AG08396 (cell line): ENCODE measurements at places on chromosomes 7 and 10.
A peak's percentile ranks its signal among the peaks of the same experiment; 100 is the strongest.

- no peak for DNase-seq
These were observed 54.9 kb upstream of the GPR26 start for GRCh38 chr10:123611243-123611642.

DNA sequence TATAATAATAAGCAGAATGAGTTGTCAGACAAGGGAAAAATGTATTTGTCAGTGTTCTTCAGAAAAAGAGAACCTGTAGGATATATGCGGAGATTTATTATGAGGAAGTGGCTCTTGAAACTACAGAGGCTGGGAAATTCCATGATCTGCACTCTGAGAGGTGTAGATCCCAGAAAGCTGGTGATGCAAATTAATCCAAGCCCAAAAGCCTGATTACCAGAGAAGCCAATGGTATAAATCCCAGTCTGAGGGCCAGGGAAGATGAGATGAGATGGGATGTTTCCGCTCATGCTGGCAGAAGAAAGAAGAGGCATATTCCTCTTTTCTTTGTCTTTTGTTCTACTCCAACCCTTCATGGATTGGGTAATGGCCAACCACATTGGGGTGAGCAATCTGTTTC is 732.8 kb upstream of the IGFBP3 start:
- no peak for DNase-seq

GRCh38 chr10:129968853-129969183 is 4.7 kb upstream of the EBF3 start:
- peak; percentile 76 for DNase-seq

- no peak for DNase-seq
These were observed 9.4 kb upstream of the CACUL1 start for GRCh38 chr10:118764195-118764594.

GRCh38 chr10:1538121-1538520 is 199.2 kb downstream of the ADARB2 start:
- no peak for DNase-seq

GRCh38 chr10:98469001-98469931 is 22.5 kb upstream of the HPS1 start:
- DNase-seq = no peak

GRCh38 chr7:143512488-143513340 is 35.0 kb downstream of the TAS2R41 start:
- no peak for DNase-seq

GRCh38 chr10:7861509-7862120 is 43.3 kb downstream of the TAF3 start:
- no peak for DNase-seq
